ENCODE measurements at places on chromosomes 6 and 20.

DNA sequence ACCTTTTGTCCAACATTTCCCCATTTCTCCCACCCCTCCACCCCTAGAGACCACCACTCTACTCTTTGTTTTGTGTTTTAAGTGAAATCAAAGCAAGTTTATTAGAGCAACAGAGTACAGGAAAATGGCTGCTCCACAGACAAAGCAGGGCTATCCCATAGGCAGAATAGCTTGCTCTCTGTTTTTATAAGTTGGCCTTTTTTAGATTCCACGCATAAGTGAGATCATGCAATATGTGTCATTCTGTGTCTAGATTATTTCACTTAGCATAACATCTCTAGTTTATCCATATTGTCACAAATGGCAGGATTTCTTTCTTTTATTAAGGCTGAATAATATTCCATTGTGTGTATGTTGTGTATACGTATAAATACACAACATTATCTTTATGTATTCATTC lies 30.1 kb upstream of the SMLR1 start:
- no peak for DNase-seq

DNA sequence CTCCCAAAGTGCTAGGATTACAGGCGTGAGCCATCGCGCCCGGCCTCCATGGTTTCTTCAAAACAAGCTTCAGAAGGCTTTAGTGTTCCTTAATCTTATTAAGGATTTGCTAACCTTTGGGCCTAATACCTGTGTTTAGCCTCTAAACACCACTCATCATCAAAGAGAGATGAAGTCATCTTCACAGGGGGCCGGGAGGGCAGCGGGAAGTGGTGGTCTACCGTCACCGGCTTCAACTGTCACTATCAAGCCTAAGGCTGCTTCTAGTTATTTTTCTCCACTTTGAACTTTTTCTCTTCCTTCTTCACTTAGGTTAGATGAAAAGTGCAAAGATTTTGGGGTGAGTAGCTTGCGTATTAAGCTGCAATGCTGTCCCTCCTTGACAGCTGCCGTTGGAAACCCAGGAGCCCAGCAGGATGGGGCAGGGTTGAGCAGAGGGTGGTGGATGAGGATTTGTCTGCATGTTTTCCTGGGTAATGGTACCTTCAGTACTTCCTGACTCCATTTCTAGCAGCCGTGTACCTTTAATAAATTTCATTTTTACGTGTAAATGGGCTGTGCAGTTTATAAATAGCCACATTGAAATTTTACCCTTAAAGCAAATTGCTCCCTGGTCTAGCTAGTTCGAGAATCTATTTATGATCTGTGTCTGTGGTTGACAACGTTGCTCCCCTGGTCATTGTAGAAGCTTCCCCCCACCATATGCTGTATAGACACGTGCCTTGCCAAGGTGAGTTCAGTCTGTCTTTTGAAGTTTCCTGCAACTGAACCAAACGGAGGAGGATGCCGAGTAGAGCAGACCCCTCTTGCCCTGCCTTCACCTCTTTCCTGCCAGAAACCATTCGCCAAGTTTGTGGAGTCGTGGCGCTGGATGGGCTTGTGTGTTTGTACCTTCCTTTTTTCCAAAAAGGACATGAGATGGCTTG lies 64.8 kb downstream of the SYNJ2 start:
- no peak for DNase-seq

- DNase-seq = no peak
These were observed 118.6 kb upstream of the PTPN1 start for GRCh38 chr20:50391444-50392137.

GRCh38 chr6:132131758-132132157 lies 180.6 kb upstream of the CCN2 start:
- peak; percentile 77 for DNase-seq

- no peak for DNase-seq
These were observed 83.0 kb downstream of the SNX5 start for GRCh38 chr20:17885544-17885943.

DNA sequence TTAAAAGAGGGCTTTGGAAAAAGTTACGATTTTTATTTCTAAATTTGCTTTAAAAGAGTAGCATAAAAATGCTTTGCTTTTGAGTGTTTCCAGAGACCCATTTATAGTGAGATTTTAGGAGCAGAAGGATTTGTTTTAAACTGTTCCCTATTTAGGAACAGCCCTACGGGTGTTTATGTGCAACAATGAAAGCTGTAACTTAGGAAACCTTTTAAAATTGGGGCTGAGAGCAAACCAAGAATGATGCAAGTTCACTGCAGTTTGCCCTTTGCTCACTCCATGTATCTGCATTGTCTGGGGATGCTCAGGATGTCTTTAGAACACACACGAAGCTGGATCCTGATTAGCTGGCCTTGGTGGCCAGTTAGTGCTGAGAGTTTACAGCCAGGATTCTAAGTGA lies 40.9 kb downstream of the GHRH start:
- DNase-seq = no peak

- DNase-seq = no peak
These were observed 14.3 kb upstream of the VSTM2L start for GRCh38 chr20:37888641-37889040.

GRCh38 chr20:43963872-43964791 lies 49.5 kb downstream of the TOX2 start:
- no peak for DNase-seq

Data from RWPE1 (cell line).